Fibroblast of skin of scalp (primary cell): ENCODE measurements at places on chromosomes 5 and 9.

- DNase-seq = peak; percentile 46
Observed at GRCh38 chr5:93246090-93246855, 334.7 kb downstream of the NR2F1-AS1 start.

DNA sequence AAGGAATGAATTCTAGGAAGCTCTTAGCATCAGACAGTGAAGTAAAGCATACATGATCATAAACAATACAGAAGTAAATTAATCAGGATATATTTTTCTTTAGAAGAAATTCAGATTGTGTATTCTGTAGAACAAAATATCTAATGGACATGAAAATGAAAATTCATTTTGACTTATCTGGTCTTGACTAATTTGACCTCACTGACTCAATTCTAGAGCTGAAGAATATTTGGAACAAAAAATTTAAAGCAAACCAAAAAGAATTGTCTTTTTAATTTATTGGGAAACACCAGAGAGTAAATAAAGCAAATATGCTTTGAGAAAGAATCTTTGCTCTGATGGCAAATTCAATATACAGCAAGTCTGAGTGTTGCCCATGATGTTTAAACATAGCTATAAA, 2.8 kb upstream of the PPP2CA start:
- no peak for DNase-seq

GRCh38 chr9:81560851-81561732, 128.3 kb downstream of the TLE1 start:
- DNase-seq = peak; percentile 33

- DNase-seq = peak; percentile 31
Observed at GRCh38 chr9:6910032-6910431, 152.3 kb downstream of the KDM4C start.

DNA sequence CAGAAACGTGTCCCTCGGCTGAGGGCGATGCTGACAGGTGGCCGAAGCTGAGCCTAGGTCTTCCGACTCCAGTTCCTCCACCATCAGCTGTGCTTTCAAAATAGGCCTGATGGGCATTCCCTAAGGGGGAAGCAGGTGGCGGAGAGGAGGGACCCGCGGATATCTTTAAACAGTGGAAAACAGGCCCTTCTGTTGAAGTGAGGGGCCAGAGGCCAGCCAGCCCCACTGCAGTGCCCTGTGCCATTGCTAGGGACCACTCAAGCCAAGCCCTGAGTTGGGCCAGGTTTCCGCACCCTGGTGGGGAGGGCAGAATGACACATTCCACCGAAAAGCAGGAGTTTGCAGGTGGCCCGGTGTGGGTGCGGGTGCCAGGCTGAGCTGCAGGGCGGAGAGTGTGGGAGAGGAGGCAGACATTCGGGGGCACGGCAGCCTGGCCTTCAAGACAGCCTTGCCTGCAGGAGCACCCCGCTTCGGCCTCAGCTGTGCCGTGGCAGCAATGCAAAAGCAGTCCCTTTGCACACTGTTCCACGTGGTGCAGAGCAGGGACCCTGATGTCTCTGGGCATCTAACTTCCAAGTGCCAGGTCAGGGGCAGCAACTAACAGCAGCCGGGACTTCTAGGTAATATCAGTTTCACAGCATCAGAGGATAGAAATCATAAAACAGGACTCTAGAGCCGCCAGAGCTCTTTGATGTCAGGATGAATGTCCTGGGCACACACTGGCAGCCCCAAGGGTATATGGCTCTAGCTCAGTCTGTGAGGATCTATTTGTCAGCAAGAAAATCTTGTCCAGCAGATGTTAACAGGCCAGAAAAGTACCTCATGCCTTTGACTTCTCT, 17.2 kb downstream of the HNRNPH1 start:
- DNase-seq = no peak

DNA sequence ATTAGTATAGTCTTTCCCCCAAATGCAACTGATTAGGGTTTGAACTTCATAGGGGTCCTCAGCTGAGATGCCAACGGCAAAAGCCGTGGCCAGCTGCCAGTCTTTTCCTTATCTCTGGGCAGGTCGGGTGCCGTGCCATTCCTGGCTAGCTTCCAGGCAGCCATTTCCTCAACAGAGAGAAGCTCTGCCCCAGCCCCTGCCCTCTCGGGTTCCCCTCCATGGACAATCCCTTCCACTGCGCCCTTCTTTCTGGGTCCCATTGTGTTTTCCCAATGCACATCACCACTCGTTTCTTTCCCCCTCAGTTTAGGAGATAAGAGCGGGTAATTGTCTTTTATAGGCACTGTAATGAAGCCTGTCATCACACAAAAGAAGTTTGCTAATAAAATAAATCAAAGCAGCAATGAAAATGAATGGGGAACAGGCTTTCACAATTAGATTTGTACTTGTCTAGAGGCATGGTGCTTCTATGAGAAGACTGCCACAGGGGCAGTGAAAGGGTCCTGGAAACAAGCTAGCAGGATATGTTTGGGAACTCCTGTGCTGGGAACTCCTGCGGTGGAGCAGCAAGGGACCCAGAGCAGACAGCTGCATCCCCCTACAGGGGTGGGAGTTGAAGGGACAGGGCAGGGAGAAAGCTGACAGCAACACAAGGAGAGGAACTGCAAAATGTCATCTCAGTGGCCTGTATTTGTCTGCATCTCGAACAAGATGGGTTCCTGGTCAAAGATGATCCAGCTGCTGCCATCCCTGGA, 48.0 kb upstream of the SAP30L start:
- no peak for DNase-seq

GRCh38 chr5:180832638-180833068, 28.4 kb downstream of the ZFP62 start:
- DNase-seq = no peak

DNA sequence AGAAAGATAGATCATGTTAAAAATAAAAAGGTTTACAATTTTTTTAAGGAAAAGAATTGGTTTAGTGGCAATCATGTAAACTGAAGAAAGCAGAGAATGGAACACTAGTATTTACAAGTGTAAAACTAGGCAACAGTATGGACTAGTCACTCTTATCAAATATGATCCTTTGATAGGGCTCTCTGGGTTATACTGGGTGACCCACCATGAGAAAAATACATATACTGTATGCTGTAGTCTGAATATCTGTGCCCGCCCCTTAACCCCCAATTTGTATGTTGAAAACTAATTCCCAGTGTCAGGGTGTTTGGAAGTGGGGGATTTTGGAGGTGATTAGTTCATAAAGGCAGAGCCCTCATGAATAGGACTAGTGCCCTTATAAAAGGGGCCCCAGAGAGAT, 236.8 kb upstream of the TARS1 start:
- no peak for DNase-seq

DNA sequence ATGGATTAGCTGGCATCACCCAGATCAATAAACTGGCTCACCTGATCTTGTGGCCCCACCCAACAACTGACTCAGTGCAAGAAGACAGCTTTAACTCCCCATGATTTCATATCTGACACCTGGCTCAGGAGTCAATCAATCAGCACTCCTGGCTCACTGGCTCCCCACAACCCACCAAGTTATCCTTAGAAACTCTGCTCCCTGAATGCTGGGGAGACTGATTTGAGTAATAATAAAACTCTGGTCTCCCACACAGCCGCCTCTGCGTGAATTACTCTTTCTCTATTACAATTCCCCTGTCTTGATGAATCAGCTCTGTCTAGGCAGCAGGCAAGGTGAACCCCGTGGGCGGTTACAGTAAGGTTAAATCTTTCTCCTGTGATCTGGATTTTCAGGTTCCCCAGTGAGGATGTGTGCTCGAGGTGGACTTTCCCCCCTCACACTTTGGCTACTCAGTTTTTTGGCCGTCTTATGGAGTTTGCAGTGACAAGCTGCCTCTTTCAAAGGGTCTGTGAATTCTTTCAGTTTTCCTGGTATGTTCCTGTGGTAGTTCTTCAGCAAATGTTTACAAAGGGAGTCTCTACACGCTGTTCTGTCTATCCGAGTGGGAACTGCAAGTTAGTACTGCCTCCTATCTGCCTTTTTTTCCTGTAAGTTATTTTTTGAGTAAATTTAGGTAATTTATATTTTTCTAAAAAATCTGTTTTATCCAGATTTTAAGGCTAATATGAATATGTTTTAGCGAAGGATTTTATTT, 500.2 kb upstream of the NUDT12 start:
- DNase-seq = no peak

DNA sequence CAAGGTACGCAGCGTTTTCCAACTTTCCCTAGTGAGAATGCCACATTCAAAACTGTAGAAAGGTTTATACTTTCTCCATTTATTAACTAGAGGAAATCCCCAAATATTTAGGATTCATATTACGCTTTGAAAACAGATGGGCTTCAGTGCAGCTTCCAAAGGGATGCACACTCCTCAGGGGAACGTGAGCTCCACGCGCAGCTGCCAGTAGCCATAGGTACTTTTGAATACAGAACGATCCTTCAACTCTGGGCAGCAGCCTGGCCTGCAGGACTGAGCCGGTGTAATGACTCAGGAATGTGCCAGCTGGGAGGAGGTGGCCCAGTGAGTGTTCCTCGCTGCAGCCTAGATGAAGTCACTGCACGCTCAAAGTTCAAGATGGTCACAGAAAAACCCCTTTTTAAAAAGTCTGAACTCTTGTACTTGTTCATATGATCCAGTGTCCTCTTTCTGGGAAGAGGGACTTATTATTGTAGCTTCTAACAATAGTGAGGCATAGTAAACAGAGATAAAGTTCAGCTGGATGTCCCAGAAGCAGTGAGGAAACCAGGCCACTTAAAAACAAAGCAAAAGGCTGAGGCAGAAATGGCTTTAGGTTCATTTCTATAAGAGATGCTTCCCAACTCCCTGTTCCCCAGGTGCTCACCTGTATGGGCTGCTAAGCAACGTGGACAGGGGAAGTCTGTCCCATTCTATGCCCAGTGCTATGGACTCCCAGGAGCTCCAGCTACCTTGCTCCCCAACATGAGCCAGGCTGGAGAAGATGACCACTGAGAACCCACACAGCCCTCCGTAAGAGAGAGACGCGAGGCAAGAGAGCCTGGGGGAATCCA, 130.0 kb downstream of the LHFPL2 start:
- DNase-seq = peak; percentile 81

DNA sequence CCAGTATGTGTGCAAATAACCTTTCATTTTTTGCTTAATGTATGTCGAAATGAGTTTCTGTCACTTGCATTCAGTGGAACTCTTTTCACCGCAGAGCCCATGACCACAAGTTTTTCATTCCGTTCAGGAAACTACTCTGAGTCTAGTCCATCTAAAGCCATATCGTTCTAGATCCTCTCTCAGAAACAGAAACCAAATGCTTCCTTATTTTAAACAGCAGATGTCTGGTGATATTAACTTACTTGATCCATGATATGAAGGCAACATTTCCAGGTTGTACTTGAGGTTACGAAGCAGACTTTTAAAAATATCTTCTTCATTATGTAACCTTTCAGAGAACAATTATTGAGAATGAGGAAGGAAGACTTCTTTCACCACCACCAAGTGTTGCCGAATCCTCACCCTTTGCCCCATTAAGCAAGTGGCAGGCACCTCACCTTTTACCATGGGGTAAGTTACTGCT, 72.4 kb upstream of the GNAQ start:
- DNase-seq = no peak

GRCh38 chr5:9447691-9448090, 98.2 kb downstream of the SEMA5A start:
- DNase-seq = no peak

DNA sequence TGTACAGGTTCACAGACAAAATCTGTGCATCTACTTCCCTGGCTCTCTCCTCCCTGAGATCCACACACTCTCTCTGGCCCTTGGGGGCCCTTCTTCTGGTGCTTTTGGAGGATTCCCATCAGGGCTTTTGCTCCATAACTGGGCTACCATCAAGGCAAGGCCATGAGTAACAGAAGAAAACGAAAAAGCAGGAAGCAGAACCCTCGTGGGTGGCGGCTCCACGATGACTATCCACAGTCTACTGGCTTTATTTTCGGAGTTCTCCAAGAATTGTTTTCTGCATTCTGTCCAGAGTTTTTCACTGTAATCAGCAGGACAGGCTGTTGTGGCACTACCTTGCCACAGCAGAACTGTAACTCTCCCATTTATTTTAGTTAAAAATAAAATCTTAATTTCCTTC, 19.9 kb downstream of the PNPLA7 start:
- no peak for DNase-seq

DNA sequence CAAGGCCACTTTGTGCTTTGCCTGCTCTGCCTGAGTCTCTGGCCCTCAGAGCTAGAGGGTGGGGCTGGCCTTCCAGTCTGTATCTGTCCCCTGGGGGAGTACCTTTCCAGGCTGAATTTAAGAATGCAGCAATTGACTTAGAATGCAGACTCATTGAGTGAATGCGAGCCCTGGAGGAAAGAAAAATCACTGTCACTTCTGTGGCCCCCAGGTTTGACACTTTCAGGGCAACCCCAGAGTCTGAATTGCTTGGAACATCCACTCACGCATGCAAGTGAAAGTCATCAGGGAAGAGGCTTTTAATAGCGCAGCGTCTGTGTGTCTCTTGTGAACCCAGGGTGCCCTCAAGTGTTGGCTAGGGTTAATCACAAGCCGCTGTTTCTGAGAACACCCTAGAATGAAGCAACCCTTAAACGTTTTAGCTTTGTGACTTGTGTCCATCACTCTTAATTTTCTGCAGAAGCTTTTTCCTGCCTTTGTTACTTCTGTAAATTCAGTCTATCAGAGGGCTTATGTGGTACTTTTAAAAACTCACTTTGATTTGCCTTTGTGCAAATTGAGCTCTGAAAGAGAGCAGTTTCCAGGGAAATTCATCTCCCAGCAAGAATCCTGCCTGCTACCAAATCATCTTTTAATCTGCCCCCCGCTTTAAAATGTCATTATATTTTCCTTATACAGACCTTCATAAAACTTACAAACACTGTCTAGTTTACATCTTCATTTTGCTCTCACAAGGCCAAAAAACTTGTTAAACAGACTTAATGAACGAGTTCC, 146.8 kb upstream of the IQGAP2 start:
- peak; percentile 69 for DNase-seq

- no peak for DNase-seq
Observed at GRCh38 chr5:172754596-172755356, 16.2 kb downstream of the DUSP1 start.

GRCh38 chr5:7872517-7873130, 3.7 kb downstream of the MTRR start:
- no peak for DNase-seq

GRCh38 chr5:14281746-14282181, 138.6 kb downstream of the TRIO start:
- DNase-seq = no peak

DNA sequence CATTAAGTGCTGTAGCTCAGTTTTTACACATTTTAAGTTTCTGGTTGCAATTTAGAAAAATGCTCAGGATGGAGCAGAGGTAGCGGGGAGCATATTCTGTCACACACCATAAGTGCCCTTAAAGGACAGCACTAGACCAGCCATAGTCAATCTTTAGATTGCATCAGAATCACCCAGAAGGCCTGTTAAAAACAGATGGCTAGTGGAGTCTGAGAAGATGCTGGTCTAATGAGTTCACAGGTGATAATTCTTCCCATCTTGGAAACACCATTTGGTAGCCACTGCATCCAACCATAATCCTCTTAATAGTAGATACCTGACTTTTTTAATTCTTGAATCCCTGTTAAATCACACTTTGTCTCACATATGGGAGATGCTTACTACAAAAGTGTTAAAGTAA, 113.2 kb downstream of the CDH18 start:
- DNase-seq = no peak

- peak; percentile 79 for DNase-seq
Observed at GRCh38 chr9:121992571-121993212, 100.4 kb downstream of the TTLL11 start.
